ENCODE measurements at places on chromosomes 6 and 20.

GRCh38 chr6:149082320-149082719 is 235.2 kb upstream of the TAB2 start:
- peak; percentile 77 for DNase-seq

GRCh38 chr6:44203955-44204354 is 12.8 kb upstream of the MYMX start:
- DNase-seq, result no peak

DNA sequence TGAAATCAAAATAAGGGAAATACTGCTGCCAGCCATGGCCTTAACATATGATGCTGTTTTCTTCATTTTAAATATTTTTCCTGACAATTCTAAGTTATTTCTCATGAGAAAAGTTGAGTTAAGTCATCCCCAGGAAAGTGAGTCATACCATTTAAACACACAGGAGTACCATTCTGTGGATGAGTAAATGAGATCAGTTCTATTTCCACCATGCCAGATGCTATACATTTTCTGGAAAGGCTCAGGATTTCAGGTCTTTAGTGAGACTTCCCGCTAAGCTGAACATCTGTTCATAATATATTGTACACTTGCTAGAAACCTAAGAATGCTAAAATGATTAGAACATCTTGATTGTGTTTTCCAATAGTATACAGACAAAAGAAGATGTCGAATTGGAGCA is 256.2 kb upstream of the MANEA start:
- DNase-seq, result no peak

DNA sequence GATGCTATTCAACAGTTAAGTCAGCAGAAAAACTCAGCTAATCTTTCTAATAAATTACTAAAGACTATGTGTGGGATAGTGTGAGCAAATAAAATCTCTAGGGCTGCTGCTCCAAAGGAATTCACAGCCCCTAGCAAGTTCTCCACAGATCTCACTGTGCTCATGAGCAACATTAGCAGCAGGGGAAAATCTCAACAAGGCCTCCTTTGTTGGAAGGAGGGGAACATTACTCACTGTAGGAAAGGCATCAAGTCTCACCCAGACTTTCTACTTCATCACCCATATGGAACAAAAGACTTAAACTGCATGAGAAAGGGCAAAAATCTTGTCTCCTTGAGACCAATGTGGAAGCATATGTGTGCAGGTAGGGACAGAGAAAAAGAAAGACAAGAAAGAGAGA is 726.4 kb upstream of the SLC35B3 start:
- DNase-seq, result no peak

- no peak for DNase-seq
Observed at GRCh38 chr6:24968783-24969182, 33.0 kb upstream of the RIPOR2 start.

- no peak for DNase-seq
Observed at GRCh38 chr20:49699200-49699992, 14.3 kb downstream of the B4GALT5 start.

- DNase-seq, result no peak
Observed at GRCh38 chr6:37033255-37033654, 27.8 kb downstream of the FGD2 start.

GRCh38 chr6:8236956-8237355 is 134.6 kb upstream of the EEF1E1 start:
- no peak for DNase-seq

DNA sequence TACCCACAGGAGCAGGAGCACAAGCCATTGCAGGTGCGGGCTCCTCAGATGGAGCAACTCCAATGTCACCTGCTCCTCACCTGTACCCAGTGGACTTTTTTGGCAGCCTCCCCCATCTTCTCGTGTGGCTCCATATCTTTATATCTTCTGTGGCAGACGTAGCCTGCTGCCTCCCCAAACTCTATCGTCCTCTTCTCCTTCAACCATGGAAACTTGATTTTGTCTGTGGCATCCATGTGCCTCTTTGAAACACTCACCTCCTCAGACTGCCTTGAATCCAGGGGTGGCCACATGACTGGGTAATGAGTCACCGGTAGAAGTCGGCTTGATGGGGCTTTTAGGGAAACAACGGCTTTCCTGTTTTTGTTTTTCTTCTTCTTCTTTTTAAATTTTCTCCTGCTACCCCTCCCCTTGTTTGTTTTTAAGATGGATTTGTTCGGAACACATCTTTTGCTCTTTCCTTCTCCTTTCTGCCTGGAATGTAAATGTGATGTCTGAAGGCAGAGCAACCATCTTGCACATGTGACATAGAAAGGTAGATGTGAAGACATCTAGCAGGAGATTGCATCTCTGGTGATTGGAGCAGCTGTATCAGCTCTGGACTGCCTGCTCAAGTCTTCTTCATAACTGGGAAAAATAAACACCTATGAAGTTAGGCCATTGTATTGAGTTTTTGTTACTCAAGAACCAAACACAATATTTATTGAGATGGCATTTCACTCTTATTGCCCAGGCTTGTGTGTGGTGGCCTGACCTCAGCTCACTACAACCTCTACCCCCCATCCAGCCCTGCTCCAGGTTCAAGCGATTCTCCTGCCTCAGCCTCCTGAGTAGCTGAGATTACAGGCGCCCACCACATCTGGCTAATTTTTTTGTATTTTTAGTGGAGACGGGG is 69.9 kb upstream of the DDR1 start:
- no peak for DNase-seq

- no peak for DNase-seq
Observed at GRCh38 chr6:20467437-20467836, 65.8 kb downstream of the E2F3 start.

DNA sequence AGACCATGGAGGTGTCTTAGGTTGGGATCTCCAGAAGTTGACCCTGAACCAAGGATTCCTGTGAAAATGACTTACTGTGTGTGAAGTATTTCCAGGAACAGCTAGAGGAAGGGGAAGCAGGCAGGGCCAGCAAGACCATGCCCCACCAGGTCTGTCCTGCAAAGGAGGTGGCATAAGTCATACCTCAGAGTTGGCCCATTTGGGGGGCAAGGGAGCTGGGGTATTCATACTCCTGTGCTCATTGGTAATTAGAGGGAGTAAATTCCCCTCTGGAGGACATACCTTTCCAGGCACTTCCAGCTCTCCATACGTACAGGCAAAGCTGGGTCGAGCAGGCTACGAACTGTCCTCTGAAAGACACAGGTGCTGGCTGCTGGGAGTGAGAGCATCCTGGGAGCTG is 72.4 kb downstream of the STK35 start:
- no peak for DNase-seq

DNA sequence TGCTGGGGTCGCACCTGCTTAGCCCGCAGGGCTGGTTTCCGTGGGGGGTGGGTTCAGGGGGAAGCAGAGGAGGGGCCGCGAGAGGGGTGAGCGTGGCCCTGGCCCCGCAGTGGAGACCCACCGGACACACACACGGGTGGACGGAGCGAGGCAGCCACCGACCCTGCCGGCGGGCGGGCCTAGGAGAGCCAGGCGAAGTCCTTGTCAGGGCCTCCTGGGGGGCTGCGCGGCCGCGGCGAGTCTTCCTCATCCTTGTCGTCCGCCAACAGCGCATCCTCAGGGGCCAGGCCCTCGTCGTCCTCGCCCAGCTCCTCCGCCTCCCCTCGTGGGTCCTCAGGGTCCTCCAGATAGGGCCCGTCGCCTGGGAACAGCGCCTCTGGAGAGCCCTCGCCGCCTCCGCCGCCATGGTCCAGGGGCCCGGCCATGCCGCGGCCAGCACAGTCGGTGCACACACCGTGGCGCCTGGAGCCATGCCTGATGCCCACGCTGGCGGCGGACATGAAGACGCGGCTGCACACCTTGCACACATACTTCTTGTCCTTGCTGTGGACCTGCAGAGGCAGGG is 7.3 kb downstream of the SLC2A4RG start:
- DNase-seq, result no peak

GRCh38 chr6:103236923-103237322 is 1622.8 kb downstream of the HACE1 start:
- no peak for DNase-seq

DNA sequence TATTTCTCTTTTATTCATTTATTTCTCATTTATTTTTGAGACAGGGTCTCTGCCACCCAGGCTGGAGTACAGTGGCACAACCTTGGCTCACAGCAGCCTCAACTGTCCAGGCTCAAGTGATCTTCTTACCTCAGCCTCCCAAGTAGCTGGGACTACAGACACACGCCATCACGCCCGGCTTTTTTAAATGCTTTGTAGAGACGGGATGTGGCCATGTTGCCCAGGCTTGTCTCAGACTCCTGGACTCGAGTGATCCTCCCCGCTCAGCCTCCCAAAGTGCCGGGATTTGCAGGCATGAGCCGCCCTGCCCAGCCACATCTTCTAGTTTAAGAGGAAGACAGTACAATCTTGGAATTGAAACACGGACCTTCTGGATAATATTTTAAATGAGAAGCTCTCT is 21.6 kb upstream of the FOXF2 start:
- no peak for DNase-seq

DNA sequence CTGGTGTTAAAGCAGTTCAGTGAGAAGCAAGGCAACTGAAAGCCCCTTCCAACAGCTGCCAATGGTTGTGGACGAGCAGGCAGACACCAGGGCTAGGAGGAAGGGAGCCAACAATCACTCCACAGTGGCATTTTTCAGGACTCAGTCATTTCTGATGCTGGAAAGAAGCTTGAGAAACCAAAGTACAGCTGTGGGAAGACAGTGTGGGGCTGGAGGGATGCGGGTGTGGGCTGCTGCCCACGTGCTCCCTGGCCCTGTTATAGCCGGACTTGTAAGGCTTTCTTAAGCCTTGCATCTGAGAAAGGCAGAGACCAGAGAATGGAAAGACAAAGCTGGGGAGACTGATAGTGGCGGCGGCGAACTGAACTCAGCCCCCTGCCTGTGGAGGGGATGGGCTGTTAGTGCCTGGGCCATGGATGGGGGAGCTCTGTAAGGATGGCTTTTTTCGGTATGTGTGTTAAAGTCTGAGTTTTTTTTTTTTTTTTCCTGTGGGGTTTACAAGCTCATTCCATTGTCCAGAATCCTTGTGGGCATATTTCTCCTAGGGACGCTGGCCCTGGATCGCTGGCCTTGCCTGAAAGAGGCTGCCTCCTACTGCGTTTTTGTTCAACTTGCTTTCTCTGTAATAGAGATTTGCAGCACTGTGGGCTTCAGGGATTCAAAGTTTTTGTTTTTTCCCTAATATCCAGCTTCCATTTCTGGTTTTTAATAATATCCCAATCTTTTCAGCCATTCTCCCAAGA is 91.7 kb downstream of the GJA10 start:
- no peak for DNase-seq

DNA sequence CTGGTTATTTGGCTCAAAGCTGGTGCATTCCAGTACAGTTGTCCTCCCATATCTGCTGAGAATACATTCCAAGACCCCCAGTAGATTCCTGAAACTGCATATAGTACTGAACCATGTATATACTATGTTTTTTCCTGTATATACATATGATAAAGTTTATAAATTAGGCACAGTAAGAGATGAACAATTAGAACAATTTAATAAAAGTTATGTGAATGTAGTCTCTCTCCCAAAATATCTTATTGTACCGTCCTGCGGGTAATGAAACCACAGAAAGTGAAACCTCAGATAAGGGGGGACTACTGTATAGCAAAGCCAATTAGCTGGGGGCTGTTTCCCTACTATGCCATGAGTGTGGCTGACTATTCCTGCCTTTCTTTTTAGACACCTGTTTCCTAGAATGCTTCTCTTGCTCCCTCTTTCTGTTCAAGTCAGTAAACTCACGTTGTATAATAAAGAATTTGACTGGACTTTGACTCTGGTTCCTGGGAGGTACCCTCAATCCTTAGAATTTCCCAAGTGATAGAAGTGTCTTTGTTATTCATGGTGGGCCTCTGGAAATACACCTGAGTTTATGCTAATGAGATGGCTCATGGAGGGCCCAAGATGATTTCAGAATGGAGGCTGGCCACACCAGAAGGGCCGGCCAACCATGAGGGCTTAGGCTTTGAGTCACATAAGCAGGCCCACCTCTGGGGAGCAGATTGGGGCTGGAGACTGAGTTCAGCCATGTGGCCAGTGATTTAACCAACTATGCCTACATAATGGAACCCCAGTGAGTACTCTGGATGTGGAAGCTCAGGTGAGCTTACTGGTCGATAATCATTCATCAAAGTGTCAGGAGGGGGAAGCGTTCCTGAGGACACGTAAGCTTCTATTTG is 689 bp upstream of the BLOC1S5 start:
- DNase-seq, result no peak

DNA sequence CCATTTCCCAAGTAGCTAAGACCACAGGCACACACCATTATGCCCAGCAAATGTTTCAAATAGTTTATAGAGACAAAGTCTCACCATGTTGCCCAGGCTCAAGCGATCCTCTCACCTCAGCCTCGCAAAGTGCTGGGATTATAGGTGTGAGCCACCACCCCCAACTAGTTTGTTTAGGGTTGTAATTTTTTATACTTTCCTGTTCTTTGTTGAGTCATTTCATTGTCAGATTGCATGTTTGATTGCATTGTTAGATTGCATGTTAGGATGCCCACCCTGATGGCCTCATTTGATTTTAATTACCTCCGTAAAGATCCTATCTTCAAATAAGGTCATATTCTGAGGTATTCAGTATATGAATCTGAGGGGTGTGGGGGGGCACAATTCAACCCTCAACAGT is 73.3 kb upstream of the SASH1 start:
- no peak for DNase-seq
